Liver (tissue), 10 donors: ENCODE measurements at places on chromosomes 11 and 22. TPM values are rescaled to one million over a fixed set of nuclear protein-coding genes. Genes with fewer than 3 reads are reported as not detected.

GRCh38 chr22:32684148-32684821 is 117.2 kb upstream of the TIMP3 start:
- no peaks in the 10 kb centered on the region for H3K27me3 ChIP-seq
- H3K36me3 ChIP-seq = no peaks in the 10 kb centered on the region
- no peak overlapping the region for H3K4me3 ChIP-seq

The PRCP gene
- 55.2 TPM for polyA plus RNA-seq

DNA sequence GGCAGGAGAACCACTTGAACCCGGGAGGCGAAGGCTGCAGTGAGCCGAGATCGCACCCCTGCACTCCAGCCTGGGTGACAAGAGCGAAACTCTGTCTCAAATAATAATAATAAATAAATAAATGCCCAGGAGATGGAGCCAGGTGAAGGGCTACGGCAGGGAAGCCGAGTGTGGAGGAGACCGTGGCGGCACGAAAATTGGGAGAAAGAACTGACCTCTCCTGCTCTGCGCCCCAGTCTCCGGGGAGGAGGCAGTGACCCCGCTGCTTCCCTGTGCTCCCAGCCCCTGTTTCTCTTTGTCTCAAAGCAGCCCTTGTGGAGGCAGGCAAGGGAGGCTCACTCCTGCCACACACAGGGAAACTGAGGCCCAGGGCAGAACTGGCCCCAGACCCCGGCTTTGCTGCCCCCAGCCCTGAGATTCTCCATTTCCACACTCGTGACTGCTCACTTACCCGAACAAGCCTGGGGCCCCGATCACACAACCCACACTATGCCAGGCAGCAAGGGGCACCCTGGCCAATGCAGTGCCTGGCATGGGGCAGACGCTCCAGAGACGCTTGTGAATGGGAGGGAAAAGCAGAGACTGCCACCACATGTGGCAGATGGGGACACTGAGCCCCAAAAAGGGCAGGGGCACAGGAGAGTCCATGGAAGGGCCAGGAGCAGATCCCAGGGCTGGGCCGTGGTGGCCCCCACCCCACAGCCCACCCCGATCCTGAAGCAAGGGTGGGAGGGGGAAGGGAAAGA is 80.4 kb upstream of the PRR5 start:
- no peak for DNase-seq
- no peaks in the 10 kb centered on the region for H3K36me3 ChIP-seq
- H3K4me1 ChIP-seq = no peaks in the 10 kb centered on the region
- no peak overlapping the region for H3K4me3 ChIP-seq

The OSBP2 gene
- polyA plus RNA-seq = 0.54 TPM

The PLXNB2 gene
- polyA plus RNA-seq = 87.8 TPM
